HTR-8/SVneo (cell line): ENCODE measurements at places on chromosomes 2 and 18.
A peak's percentile ranks its signal among the peaks of the same experiment; 100 is the strongest.

DNA sequence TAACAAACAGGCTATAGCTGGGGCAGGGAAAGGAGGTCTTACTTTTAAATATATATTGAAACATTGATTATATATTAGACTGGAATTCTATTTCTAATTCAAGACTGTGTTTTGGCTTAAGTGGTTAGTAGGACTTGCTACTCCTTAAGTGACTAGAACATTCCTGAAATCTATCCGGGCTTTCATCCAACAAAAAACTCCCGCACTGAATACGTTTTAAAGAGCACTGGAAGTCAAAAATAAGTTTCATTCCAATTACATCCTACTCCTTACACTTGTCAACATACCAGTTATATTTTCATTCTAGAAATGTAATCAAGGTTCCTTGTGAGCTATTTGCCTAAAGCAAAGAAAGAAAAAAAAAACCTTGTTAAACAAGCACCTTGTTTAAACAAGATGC is 204.6 kb downstream of the SP3 start:
- no peak for DNase-seq

DNA sequence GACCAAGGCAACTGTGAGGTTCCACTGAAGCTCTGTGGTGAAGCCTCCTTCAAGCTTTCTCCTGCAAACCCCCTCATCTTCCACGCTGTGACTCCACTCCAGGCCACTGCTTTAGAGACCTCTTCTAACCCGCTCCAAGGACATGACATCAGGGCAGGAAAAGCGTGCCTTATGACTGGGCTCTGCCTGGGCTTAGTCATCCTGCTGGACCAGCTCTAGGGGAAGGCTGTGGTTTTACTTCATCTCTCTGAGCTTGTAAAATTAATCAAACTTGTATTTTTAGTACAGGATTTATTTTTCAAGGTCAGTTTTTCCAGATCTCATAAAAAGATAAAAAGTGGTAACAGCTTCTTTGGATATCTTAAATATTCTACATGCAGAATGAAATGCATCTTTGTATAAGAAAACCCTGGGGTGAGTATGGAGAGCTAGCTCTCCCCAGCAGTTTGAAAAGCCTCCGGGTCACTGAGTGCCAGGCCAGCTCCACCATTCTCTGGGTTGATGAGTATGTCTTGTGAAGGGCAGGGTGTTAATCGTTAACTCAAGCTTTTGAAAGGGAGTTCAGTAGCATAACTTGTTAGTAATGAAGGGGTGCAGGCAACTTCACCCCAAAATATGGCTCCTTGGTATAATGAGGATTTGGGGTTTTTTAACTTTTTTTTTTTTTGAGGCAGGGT is 33.1 kb upstream of the YPEL5 start:
- DNase-seq: peak; percentile 81

- DNase-seq: no peak
Observed at GRCh38 chr2:22056621-22057132, 932.9 kb downstream of the TDRD15 start.

DNA sequence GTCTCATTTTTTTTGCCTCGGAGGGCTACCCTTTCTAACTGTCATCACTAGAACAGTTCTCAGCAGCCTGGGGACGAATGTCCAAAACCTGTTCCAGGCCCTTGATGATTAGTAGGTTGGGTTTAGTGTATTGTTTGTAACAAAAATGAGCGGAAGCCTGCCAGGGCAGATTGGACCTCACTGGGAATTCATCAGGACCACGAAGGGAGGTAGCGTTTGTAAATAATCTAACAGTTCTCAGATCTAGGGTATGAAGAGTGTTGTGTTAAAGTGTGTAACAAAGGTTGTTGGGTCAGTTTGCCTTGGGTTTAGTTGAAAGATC is 799 bp downstream of the CEP68 start:
- DNase-seq: no peak

DNA sequence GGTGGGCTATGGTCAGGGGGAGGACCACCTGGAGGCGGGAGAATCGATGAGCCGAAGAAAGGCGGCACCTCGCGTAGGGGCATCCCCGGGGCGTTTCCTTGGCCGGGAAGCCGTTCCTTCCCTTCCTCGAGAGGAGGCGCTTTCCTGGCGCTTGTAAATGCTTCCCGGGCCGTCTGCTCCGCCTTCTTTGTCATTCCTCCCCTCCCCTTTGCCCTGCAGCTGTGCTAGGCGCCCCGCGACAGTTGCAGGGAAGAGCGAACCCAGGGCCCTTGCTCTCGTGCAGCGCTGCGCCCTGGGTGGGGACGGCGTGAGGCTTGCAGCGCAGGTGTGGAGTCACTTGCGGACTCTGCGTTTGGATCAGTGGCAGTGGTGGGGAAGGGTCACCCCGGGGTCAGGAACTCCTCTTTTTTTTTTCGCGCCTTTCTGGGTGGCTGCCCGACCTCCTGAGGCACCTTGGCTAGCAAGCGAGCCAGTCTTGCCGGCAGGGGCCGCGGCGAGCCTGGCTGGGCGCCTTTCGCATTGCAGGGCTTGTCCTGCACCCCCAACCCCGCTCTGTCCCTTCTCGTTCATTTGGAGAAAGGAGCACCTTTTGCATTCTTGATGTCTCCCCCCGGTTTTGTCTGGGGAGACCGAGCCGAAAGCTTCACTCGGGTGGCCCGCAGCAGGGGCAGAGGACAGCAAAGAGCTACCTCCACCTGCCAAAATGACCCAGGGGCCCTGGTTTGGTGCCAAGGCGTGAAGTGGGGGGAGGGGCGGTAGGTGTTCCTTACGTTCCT is 858 bp downstream of the KCNS3 start:
- peak; percentile 37 for DNase-seq

DNA sequence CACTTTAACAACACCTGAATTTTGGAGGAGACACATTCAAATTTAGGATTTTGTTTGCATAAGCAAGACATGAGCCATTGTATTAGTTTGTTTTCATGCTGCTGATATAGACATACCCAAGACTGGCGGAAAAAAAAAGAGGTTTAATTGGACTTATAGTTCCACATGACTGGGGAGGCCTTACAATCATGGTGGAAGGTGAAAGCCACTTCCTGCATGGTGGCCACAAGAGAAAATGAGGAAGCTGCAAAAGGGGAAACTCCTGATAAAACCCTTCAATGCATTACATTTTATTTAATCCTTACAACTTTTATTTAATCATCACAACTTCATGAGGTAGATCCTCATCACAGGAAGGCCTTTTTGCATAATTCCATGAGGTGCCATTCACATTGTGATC is 242.0 kb upstream of the STON1 start:
- DNase-seq: no peak

DNA sequence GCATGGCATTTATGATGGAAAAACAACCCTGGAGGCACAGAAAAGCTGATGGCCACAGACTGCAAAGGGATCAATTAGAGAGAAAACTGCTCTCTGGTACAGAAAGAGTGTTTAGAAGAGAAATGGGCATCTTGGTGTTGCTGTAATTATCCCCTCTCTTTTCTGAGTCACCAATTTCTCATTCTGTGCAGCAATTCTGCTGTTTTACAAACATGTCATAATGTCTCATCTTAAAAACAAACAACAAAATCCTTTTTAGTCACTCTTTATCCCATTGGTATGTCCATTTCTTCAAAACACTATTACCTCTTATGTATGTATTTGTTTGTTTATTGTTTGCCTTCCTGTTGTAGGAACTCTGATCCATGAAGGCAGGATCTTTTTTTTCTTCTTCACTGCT is 73.9 kb upstream of the HK2 start:
- DNase-seq: no peak

DNA sequence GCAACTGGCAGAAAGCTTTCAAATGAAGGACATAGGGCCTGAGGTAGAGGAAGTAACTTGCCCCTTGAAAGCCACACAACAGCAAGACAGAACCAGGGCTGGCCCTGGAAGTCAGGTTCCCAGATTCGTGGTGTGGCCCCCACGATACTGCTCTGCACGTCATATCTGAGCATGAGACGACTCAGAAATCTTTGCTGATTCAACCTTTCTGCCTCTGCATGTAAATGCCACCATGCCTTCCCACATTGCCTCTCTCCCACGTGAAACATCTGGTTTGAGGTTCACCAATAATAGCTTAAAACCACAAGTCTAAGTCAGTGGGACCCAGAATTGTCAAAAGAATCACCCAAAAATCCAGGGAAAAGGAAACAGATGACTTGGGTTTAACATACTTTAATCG is 214.0 kb upstream of the TRIB2 start:
- no peak for DNase-seq

GRCh38 chr2:85668009-85668856 is at the start of gene SFTPB:
TSS of gene SFTPB (minus strand) at chr2:85668199. CDS start at chr2:85668183, 16 bp downstream.
- no peak for DNase-seq

GRCh38 chr2:29130295-29130694 is 15.1 kb downstream of the CLIP4 start:
- DNase-seq: no peak

GRCh38 chr2:119407430-119408220 is 24.0 kb upstream of the TMEM37 start:
- DNase-seq: peak; percentile 63

- no peak for DNase-seq
Observed at GRCh38 chr2:37636381-37637066, 34.9 kb downstream of the CDC42EP3 start.

- DNase-seq: no peak
Observed at GRCh38 chr2:98614024-98614739, 5.8 kb downstream of the UNC50 start.

GRCh38 chr2:223855426-223855825 is 18.0 kb upstream of the AP1S3 start:
- DNase-seq: no peak

- no peak for DNase-seq
Observed at GRCh38 chr18:68564961-68565360, 149.9 kb downstream of the TMX3 start.

- DNase-seq: no peak
Observed at GRCh38 chr18:23162473-23162872, 27.2 kb downstream of the CABLES1 start.

DNA sequence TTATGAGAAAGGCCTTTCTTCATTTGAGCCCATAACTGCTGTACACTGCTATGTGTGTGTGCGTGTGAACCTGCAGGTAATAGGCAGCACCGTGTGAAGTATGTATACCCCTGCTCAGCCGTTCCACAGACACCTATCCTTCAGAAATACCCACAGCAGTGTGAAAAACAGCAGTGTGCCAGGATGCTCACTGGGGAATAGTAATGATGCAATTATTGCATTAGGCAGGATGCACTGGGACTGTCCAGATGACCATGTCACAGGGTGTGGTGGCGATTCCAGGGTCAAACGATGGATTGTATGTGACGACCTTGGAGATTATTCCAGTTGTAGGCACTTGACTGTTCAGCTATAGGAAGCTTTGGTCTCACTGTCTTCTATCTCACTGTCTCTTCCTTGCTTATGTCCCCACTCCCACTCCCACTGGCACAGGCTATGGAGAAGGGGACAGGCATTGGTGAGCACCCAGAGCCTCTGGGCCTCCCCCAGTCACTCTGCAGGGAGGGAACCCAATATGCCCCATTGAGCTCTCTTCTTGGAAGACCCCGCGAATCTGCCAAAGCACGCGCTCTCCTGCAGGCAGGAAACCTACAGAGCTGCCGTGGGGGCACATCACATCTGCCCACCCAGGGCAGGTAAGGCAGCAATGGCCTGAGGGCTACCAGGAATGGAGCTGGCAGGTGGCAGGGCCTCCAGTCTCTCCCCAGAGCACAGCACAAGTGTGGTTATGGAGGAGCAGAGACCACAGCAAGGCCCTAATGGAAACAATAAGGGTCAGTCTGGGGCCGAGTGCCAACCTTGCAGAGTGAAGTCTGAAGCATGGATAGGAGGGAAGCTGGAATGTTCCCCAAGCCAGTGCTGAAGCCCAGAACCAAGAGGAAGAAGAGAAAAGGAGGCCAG is 518.9 kb upstream of the RAB6C start:
- no peak for DNase-seq

DNA sequence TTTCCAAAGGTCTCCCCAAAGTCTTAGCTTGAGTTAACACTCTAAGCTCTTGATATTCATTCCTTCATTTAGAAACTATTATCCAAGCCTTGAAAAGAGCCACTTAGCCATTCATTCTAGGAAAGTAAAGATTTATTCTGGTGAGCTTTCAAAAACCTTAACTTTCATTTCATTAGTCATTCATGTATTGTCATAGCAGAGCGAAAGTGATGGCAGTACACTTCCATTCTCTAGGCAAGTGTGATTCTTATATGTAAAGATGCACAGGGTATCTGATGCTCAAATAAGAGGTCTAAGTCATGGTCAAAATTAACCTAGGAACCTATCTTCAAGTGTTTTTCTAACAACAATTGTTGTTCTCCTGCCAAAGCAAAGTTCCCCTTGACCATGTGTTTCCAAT is 553.0 kb upstream of the FANCL start:
- DNase-seq: no peak

DNA sequence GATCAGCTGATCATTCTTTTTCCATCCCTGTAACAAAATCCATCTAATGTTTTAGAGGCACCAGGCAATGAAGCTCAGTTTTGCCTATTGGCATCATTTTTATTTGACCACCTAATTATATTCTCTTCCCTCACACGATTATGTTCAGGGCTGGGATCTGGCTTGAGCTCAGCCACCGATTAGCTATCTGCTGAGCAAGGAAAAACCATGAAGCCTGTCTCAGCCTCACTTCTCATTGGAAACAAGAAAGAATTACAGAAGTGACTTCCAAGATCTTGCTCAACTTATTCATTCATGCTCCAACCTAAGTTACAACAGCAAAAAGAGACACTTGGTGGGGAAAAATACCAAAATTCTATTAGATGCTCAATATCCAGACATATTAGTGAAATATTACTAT is 139.0 kb upstream of the SH3BP4 start:
- DNase-seq: no peak

DNA sequence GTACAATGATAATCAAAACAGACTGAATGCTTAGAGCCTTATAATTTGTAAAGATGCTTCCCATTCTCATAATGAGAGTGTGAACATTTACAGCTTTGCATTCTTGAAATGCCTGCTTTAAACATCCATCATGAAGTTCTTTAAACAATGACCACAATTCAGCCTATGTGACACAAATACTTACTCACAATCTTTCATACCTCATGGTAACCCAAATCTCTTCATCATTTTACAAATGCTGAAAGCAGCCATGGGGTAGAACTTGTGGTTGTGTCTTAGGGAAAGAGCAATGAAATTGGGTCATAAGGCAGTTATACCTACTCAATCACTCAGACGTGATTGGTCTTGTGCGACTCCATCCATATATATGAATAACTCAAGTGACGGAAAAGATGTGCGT is 140.7 kb downstream of the RND3 start:
- no peak for DNase-seq

DNA sequence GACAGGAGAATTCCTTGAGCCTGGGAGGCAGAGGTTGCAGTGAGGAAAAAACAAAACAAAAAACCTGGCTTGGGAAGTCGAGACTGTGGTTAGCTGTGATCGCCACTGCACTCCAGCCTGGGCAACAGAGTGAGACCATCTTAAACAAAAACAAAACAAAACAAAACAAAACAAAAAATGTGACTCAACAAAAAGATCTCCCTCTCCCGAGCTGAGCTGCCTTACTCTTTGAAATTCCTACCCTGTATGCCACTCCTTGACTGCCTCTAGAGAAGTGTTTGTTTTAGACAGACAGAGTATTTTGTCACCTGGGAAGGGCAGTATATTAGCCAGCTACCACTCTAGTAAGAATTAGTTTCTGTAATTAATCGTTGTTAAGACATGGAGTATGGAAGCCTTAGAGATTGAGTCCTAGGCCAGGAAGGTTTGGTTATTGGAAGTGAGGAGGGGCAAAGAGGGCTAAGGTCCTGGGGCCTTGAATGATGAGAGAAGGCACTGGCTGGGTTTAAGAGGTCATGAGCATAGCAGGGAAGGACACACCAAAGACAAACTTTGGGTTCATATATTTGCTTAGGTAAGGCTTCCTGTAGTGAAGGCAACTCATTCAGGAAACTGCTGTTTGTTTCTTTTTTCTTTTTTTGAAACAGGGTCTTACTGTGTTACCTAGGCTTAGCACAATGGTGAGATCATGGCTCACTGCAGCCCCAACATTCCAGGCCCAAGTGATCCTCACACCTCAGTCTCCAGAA is 56.0 kb downstream of the HAUS1 start:
- no peak for DNase-seq
